ENCODE measurements at places on chromosomes 5 and 9.

DNA sequence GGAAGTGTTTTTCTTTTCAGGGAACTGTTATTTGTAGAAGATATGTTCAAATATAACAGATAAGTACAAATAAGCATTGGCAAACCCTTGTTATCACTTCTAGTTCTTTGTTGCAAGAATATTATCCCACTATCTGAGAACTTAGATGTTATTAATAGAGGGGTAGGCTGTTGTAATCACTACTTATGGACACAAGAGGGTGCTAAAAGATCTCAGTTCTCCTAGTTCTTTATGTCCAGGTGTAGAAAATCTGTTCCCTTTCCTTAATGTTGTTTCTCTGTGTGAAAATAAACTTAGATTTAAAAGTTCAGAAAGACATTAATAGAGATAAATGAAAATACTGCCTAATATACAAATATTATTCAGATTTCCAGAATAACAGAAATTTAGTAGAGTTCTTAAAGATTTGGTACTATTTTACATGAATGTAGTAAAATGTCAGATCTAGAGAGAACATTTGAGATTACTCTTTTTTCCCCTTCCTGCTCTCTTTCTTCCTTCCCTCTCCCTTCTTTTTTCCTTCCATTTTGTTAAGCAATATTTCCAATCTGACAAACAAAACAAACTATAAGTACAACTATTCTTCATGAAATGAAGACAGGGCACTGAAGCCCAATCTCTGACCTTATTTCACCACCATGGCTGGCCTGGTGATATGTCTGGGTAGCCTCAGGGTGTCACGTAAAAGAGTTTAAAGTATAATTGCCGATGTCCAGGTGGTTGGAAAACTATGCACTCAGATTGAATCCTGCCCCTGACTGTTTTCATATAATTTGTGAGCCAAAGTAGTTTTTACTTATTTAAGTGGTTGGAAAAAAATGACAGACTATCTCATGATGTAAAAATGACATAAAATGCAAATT, 43.6 kb upstream of the C5orf46 start:
- no peak for DNase-seq

DNA sequence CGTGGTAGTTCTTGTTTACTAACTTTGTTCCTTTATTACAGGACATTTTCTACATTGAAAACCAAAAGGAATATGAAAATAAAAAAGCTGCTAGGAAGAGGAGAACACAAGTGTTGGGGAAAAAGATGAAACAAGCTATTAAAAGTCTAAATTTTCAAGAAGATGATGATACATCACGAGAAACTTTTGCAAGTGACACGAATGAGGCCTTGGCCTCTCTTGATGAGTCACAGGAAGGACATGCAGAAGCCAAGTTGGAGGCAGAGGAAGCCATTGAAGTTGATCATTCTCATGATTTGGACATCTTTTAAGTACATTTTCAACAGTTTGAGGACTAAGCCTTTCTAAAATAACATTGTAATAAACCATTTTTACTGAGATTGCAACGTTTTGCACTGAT, 23.8 kb downstream of the PHAX start:
- DNase-seq, result no peak

DNA sequence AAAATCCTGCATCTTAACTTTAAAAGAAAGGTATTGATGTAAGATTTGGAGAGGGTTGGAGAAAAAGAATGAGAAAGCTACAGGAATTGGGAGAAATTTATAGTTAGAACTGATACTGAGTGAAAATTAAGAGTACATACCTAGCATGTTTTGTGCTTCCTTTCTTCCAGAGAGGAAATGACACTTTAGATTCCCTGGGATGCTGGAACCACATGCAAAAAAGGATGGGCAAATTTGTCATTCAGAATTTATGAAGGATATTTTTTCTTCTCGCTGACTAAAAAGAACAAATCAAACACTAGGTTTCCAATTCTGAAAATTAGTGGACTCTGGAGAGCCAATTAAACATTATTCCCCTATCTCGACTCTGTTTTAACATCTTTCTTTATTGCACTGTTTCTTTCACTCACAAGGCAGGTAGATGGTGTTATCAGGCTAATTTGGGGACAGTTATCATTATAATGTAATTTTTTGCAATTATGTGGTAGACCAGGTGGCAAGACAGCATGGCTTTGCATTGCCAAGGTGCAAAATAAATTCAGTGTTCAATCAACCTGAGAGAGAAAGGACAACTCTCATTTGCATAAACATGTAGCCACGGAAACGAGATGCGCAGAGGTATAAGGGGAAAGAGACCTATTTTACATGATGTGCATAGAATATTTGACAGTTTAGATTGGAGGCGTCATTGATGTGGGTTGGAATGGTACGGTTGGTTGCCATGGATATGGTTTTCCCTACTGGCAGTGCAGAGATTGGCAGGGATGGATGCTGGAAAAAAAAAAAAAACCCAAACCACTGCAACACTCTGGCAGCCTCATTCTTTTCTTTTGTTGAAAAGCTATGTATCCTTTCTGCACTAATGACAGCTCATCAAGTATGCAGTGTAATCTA, 320.4 kb upstream of the CCNH start:
- no peak for DNase-seq

DNA sequence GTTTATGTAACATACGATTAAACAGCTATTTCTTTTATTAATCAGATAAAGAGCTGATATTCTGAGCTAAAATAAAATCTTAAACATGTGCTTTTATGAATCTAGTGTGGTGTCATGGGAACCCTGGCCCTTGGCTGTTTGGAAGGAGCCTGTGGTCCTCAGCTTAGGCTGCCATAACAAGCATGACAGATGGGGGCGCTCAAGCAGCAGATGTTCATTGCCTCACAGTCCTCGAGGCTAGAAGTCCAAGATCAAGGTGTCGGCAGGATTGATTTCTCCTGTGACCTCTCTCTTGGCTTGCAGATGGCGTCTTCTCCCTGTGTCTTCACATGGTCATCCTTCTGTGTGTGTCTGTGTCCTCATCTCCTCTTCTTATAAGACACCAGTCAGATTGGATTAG, 448.2 kb downstream of the GADD45G start:
- no peak for DNase-seq

DNA sequence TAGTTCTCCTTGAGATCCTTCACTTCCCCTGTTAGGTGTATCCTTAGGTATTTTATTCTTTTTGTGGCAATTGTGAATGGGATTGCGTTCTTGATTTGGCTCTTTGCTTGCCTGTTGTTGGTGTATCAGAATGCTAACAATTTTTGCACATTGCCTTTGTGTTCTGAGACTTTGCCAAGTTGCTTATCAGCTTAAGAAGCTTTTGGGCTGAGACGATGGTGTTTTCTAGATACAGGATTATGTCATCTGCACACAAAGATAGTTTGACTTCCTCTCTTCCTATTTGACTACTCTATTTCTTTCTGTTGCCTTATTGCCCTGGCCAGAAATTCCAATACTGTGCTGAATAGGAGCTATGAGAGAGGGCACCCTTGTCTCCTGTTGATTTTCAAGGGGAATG, 609.4 kb upstream of the COX7C start:
- no peak for DNase-seq

- DNase-seq, result no peak
These were observed 25.2 kb upstream of the NREP start for GRCh38 chr5:111782216-111782615.

DNA sequence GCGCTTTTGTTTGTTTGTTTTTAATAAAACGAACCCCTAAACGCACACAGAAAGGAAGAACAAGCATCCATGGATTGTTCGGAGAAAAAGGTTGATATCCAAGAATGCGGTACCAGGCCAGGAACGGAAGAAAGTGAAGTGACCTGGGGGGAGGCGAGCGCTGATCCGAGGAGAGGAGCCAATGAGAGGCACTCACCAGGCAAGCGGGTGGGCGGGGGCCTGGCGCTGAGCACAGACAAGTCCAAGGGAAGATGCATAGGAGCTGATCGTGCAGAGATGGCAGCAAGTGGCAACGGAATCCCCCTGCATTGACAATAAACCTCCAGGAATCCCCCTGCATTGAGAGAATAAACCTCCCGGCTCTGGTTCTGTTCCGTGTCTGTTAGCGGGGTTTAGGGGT, 8.4 kb downstream of the OBP2B start:
- no peak for DNase-seq

GRCh38 chr9:15289603-15290002, 17.4 kb downstream of the TTC39B start:
- DNase-seq, result no peak

GRCh38 chr9:36999728-37000333, 34.2 kb downstream of the PAX5 start:
- no peak for DNase-seq

GRCh38 chr9:86676396-86676795, 270.9 kb downstream of the GAS1 start:
- DNase-seq, result no peak

- no peak for DNase-seq
These were observed 114.5 kb downstream of the UGCG start for GRCh38 chr9:112011051-112011620.

DNA sequence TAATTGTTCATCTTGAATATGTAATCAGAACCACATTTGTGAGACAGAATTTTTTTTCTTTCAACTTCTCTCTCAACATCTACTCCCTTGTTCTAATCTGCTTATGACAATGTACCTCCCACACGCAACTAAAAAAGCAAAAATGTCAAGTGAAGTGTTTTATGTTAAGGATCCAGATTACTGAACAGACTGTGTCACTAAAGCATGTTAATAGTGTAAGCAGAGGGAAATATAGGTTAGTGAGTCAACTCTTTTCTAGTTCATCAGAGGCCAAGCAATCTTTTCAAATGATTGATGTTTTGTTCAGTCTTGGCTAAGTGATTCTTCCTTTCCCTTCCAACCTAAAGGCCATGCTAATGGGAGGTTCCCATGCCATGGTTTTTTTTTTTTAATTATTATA, 34.7 kb upstream of the IDNK start:
- no peak for DNase-seq

DNA sequence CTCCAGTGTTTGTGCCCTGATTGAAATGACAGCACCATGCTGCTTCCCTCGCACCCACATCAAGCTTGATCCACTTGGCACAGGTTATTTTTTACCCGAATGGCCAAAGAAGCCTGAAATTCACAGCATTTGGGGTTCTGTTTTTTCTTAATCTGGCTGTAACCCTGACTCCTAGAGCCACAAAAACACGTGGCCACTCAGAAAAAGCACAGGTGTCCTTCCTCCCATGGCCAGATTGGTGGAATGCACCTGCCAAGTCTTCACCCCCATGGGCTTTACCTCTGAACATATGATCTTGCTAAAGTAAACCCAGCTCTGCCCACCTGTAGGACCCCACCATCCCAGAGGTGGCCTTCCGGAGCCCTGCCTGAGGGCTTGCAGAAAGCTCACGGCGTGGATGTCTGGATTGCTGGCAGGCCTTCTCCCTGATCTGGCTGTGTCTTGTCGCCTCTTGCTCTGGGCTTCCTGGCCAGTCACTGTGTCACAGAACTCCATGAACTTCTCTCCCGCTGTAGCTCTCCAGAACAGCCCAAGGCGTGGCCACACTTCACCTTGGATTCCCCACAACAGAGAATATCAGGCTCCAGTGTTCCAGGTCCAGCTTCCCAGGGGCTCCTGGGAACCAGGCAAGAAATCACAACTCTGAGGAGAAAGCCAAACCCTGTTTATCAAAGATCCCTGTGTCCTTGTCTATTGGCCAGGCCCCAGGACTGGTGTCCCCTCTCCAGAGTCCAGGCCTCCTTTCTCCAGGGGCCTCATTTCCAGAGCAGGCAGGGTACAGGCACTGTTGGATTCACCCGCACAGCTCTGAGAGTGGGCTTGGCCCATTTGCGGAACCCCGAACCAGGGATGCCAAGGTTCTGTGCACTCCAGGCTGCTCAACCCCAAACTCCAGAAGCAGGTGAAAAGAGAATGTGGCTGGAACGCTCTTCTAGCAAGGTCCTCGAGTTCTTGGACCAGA, 272.5 kb downstream of the SYK start:
- DNase-seq, result no peak

DNA sequence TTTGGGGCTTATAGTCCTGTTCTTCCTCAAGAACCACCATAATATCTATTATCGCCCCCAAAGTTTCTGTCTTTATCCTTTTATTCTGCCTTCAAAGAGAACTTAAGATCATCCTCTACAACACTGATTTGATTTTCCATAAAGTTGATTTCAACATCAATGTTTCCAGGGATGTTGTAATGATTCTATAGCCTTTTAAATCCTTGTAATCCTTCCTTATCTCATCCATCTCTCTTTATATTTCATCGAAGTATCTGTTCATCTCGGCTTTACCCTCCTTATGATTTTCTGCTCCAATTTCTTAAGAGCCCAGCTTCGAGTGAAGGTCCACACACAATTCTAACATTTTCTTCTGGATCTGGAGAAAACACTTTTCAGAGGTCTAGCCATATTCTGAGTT, 218.4 kb downstream of the CDK5RAP2 start:
- no peak for DNase-seq

DNA sequence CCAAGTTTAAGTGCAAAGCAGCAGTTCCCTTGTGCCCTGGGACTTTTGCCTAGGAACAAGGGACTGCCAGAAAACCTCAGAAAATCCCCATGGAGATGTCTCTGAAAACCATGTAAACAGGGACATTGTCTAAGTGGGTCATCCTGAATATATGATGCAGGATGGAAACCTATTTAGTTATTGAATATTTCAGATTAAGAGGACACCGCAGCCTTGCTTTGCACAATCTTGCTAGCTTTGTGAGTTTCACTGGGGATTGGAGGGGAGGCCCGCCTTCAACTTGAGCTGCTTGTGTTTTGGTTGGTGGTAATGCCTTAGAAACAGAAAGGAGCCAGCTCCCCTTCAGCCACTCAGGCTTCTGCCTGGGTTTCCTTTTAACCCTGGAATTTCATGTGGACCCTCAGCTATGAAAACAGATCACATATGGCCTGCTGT, 112.8 kb downstream of the C9orf152 start:
- DNase-seq, result no peak

DNA sequence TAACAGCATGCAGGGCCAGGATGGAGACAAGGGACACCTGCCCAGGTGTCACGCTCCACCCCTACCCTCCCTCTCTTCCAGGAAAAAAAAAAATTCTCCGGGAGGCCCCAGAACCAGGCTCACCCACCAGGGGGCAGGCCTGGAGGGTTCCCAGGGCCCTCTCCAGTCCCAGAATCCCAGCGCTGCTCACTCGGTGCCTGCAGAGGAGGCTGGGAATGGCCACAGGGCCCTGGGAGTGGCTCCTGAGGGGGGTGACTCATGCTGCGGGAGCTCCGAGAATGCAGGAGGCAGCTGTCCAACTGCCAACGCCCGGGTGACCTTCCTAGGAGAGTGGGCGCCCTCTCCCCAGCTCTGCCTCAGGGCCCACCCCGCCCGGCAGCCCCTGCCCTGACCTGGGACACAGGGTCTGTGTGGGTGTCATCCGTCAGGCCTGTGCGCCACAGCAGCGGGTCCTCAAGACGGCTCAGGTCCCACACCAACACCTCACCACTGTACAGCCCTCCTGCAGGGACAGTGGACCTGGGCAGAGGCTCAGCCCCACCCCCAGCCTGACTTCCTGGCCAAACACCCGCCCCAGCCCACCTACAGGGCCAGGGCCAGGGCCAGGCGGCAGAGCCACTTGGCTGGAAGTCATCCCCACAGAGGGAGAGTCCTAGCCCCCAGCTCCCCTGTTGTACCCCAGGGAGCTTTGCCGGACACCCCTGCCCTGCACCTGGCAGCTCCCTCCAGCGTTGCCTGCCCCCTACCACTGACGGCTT, 21.2 kb downstream of the DYNC2I2 start:
- DNase-seq, result no peak

GRCh38 chr5:109743041-109743531, 53.4 kb downstream of the MAN2A1 start:
- DNase-seq, result no peak

- DNase-seq, result no peak
These were observed 19.2 kb downstream of the PLGRKT start for GRCh38 chr9:5418481-5418880.

- DNase-seq, result no peak
These were observed 13.3 kb downstream of the CDC26 start for GRCh38 chr9:113261917-113262671.

Data from stimulated activated CD4-positive, alpha-beta T cell treated with anti-CD3 and anti-CD28 coated beads, TNF-alpha, amount 100 ng/mL, for 24 hours (primary cell).